ENCODE measurements at places on chromosomes 7 and 10.

GRCh38 chr7:50209461-50210135 is 94.9 kb upstream of the IKZF1 start:
- DNase-seq: no peak

DNA sequence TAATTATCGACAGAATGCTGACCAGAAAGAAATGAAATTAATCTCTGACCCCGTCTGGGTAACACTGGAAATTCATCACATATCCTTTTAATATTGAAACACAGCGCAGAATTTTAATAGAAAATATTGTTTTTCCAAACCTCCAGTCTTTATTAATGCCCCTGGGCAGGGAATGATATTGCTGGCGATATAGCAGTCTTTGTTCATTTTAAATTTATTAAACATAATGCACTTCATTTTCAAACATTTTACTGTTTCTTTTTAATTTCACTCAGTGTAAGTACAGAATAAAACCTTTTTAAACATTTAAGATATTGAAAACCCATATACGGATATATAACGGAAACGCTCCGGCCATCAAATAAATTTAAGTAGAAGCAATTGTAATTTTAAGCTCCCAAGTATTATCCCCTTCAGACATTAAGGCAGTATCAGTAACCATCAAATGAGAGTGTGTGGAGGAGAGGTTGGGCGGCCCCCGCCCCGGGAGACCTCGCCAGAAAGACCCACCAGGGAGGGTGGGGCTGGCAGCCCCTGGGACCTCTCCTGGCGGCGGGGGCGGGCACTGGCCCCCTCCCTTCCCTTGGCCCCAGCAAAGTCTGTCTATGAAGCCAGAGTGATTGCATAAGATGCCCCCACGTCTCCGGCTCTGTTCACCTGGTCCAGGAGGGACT is 10.8 kb downstream of the UNCX start:
- no peak for DNase-seq

- DNase-seq: no peak
Measured at GRCh38 chr10:59621771-59622170, 87.9 kb downstream of the SLC16A9 start.

- DNase-seq: no peak
Measured at GRCh38 chr7:119982884-119983283, 290.1 kb upstream of the KCND2 start.

Measured in SK-MEL-5 (cell line).